A172 (cell line): ENCODE measurements at places on chromosomes 7 and 10.

- DNase-seq: no peak
Measured at GRCh38 chr7:139452958-139453672, 30.4 kb downstream of the KLRG2 start.

GRCh38 chr7:83270407-83270806 lies 107.7 kb upstream of the PCLO start:
- no peak for DNase-seq

GRCh38 chr7:47045207-47046051 lies 536.5 kb downstream of the TNS3 start:
- no peak for DNase-seq

DNA sequence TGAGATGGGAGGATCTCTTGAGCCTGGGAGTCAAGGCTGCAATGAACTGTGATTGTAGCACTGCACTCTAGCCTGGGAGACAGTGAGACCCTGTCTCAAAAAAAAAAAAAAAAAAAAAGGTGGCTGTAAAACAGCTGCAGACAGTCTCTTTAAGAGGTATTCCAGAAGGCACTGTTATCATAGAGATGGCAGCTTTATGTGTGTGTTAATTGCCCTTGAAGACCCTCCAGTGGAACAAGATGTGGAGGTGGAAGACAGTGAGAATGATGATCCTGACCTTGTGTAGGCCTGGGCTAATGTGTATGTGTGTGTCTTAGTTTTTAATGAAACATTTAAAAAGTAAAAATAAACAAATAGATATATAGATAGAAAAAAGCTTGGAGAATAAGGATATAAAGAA lies 66.0 kb downstream of the ZNF487 start:
- DNase-seq: no peak

DNA sequence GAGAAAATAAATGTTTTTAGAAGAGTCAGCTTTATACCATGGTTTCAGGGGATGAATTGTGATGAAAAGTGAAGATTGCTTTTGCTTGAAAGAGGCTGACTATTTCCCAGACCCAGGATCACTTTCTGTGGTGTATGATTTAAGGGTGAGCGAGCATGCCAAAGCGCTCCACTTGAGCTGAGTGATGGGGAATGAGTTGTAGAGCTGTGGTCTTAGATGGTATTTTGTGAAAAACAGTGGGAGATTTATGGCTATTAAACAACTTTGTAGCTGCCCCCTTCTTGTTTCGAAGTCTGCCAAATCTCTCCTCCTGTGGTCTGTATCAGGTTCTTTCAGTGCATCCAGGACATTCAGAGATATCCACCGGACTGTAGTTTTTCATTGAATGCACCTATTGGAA lies 888.2 kb downstream of the LRMDA start:
- peak; percentile 13 for DNase-seq

GRCh38 chr10:68288717-68289116 lies 43.1 kb upstream of the HNRNPH3 start:
- DNase-seq: no peak

- DNase-seq: no peak
Measured at GRCh38 chr7:25180592-25180923, 47.7 kb downstream of the NPVF start.

DNA sequence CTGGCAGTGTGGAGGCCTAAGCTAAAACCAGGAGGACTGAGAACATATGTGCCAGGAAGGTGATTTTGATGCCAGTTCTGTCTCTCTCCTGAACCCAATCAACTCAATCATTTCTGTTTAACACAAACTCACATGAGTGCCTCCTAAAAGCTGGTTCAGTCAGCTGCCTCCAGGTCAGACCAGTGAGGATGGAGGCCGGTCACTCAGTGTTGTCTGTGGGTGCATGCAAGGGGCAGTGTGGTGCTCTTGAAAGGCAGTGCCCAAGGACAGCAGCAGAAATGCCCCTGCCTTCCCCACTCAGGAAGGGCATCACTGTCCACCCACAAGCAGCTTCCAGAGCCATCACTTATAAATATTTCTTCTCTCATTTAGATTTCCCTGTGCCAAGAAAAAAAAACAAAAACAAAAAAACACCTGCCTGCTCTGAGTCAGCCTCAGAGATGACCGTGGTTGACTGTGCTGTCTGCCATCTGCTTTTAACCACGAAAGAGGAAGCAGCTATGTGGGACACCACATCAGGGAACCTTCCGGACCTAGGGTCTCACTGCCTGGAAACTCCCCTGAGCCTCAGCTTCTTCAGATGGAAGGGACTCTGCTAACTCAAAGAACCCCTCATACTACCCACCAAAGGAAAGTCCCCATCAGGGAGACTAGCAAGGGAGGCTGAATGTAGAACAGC lies 39.1 kb downstream of the VOPP1 start:
- DNase-seq: peak; percentile 83

DNA sequence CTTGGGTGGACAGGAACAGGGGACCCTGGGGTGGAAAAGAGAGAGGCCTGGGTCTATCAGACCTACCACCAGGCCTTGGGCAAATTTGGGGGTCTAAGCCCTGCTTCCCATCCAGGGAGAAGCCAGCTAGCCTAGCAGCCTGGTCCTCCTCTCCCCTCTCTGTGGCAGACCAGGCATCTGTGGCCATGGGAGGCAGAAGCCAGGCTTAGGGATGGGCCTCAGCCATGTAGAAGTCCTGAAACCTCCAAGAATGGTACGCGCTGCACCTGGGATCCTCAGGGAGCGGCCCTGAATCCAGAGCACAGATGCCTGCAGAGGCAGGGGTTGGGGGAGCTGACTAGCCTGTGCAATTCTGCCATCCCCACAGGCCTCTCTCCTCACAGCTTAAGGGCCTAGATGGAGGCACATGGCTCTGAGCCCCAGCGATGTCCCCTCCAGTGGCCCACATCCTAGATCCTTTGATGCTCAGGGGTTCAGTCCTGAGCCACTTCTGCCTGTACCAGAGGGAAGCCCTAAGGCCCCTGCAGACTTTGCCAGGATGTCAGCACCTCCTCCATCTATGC lies 21.2 kb downstream of the GRID1 start:
- DNase-seq: no peak

DNA sequence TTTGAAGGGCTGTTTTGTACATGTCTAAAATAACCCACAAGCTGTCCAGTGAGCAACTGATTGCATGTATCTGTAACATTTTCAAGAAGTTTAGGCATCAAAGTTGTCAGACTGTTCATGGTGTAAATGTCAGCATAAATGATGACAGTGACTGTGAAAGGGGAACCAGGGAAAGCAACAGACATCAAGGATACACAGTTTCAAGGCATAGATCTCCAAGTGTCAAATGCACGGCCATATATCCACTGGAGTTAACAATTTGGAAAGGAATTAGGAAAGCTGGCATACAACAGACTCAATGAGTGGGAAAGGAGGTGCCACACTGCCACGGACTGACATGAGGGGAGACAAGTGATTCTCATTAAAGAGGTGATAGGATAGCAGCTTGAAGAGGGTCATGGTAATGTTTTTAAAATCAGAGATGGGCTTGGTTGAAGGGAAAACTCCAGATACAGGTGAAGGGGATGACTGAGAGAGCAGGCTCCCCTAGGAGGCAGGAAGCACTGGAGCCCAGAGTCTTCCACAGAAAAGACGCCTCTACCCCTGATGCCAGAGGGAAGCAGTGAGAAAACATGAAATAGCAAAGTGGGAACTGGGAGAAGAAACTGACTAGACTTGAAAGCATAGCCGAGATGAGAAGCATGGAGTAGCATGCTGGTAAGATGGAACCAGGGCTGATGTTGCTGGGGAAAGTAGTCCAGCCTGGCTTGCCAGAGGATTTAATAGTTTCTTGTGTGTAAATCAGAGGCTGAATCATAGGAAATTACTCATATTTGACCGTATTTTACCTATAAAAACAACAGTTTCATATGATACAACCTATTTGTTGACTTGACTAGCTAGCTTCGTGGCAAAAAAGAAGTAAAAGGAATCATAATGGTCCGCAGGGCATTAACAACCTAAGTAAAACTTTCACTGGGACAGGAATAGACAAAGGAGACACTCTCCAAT lies 18.6 kb downstream of the NSMCE4A start:
- DNase-seq: peak; percentile 42

DNA sequence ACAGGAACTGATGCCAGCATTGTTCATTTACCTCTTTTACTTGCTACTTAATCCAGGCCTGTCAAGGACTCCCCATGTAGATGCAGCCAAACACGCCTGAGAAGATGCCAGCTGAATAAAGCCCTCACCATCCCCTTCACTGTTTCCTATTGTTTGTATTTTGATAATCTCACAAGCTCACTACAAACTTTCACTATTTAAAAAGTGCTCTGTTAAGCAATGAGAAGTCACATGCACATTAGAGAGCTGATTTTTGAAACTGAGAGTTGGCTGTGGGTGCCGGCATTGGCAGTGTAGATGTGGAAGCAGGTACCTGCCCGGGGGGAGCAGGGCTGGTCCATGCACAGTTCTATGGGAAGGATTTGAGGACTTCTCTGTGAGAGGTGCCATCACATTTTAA lies 169.8 kb upstream of the GRB10 start:
- no peak for DNase-seq

GRCh38 chr7:103944230-103944900 lies 45.1 kb downstream of the RELN start:
- no peak for DNase-seq

DNA sequence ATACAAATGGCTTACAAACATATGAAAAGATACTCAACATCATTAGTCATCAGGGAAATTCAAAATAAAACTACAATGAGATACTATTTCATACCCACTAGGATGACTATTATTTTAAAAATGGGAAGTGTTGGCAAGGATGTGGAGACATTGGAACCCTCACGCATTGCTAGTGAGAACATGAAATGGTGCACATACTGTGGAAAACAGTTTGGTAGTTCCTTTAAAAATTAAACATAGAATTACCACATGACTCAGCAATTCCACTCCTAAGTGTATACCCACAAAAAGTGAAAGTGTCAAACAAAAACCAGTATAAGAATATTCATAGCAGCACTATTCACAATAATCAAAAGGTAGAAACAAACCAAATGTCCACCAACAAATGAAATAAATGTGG lies 48.5 kb upstream of the SHTN1 start:
- no peak for DNase-seq

DNA sequence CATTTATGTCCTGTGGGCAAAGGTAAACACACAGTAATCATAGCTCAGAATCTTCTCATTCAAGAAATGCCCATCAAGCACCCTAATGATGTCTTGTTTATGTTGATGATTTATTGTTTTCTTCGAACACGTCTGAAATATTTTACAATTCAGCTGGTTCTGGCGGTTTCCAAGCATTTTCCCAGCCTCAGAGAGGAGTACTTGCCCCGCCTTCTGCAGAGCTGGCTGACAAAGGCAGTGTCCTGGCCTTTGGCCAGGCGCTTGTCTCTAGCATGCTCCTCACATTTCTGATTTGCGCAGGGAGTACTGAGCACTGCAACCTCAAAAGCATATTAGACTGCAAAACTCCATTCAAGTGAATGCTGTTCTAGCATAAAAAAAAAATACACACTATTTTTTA lies 314.2 kb upstream of the GNAI1 start:
- peak; percentile 52 for DNase-seq

GRCh38 chr7:6530626-6531491 lies 20.4 kb downstream of the GRID2IP start:
- no peak for DNase-seq

- DNase-seq: no peak
Measured at GRCh38 chr7:42400211-42400772, 163.3 kb upstream of the GLI3 start.

- DNase-seq: no peak
Measured at GRCh38 chr7:99098824-99099498, 44.9 kb downstream of the SMURF1 start.

GRCh38 chr10:131829156-131829930 lies 71.5 kb upstream of the PPP2R2D start:
- DNase-seq: no peak

DNA sequence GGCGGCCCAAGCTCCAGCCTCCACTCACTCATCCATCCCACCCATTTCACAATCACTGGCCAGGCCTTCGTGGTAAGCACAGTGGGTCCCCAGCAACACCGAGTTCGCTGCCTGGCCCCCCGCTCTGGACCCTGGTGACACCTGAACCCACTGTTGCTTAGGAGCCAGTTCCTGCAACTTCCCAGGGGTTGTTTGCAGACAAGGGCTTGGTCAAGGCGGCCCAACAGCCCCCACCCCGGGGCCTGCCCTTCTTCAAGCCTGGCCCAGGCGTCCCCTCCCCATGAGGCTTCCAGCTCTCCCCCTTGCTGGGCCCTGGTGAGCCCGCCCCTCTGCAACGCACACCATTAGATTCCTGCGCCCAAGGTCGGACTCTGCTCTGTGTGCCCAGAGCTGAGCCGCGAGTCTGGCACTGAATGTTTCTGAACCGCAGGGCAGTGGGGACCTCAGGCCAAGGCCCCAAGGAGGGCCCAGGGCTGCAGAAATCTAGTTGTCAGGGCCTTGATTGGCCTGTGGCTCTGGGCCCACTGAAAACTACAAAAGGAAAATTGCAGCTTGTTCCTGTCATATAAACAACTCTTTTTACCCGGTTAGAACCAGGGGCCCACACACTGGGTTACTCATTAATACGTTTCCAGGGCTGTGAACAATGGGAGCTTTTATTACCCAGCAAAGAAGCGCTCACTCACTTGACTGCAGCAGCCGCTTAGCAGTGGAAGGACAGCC lies 2.1 kb upstream of the COX19 start:
- no peak for DNase-seq

- peak; percentile 4 for DNase-seq
Measured at GRCh38 chr10:78861529-78862327, 207.0 kb upstream of the ZMIZ1 start.

- no peak for DNase-seq
Measured at GRCh38 chr7:147276783-147277370, 1160.3 kb downstream of the CNTNAP2 start.

DNA sequence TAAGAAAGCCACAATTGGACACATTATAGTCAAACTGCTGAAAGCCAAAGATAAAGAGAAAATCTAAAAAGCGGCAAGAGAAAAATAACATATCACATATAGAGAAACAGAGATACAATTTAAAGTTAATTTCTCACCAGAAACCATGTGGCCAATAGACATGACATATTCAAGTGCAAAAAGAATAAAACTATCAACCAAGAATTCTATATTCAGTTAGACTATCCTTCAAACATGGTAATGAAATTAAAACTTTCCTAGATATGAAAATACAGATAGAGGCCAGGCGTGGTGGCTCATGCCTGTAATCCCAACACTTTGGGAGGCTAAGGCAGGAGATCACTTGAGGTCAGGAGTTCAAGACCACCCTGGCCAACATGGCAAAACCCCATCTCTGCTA lies 129.1 kb upstream of the RNF32 start:
- DNase-seq: no peak

GRCh38 chr10:21715531-21716195 lies 181.6 kb downstream of the MLLT10 start:
- peak; percentile 42 for DNase-seq
